ENCODE measurements at places on chromosomes 3 and 15.

GRCh38 chr3:193594946-193595689, 2.1 kb downstream of the OPA1 start:
- H3K4me1 ChIP-seq: peaks cover 31% of the 10 kb centered on the region
- peak overlapping the region; percentile 98 for H3K4me3 ChIP-seq
- peak overlapping the region; percentile 97 for H3K27ac ChIP-seq
- no peaks in the 10 kb centered on the region for H3K27me3 ChIP-seq
- H3K36me3 ChIP-seq: peaks cover 17% of the 10 kb centered on the region

GRCh38 chr3:8320711-8321458, 180.7 kb upstream of the LMCD1 start:
- H3K27me3 ChIP-seq: no peaks in the 10 kb centered on the region
- no peak overlapping the region for H3K4me3 ChIP-seq
- no peaks in the 10 kb centered on the region for H3K4me1 ChIP-seq
- no peak overlapping the region for H3K27ac ChIP-seq

GRCh38 chr3:180630371-180630770, 28.4 kb downstream of the TTC14 start:
- H3K27me3 ChIP-seq: peaks cover 9% of the 10 kb centered on the region
- no peak overlapping the region for H3K27ac ChIP-seq
- H3K36me3 ChIP-seq: no peaks in the 10 kb centered on the region
- H3K4me1 ChIP-seq: no peaks in the 10 kb centered on the region
- DNase-seq: no peak

- H3K27ac ChIP-seq: no peak overlapping the region
- H3K4me3 ChIP-seq: no peak overlapping the region
- H3K27me3 ChIP-seq: no peaks in the 10 kb centered on the region
- no peaks in the 10 kb centered on the region for H3K4me1 ChIP-seq
- no peak for DNase-seq
- H3K36me3 ChIP-seq: no peaks in the 10 kb centered on the region
Observed at GRCh38 chr3:26505399-26505798, 117.2 kb upstream of the LRRC3B start.

DNA sequence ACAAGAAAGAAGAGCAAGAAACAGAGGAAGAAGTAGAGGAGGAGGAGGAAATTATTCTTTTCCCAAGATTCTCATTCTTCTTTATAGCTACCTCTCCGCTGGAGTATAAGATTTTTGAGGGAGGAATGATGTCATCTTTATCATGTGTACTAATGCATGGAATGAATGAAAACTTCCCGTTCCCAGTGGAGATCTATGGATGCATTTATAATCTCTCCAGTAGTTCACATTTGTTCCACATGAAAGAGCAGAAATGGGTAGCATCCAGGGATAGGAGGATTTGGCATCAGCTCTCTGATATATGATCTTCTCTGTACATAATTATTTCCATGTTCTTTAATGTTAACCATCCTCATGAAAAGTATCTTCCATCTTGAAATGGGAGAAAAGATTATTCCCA, 244.4 kb downstream of the ADAMTSL3 start:
- peaks cover 46% of the 10 kb centered on the region for H3K27me3 ChIP-seq
- no peaks in the 10 kb centered on the region for H3K36me3 ChIP-seq
- no peak for DNase-seq
- no peak overlapping the region for H3K4me3 ChIP-seq
- no peak overlapping the region for H3K27ac ChIP-seq
